ENCODE measurements at places on chromosomes 7 and 10. TPM values are rescaled to one million over a fixed set of nuclear protein-coding genes. Genes with fewer than 3 reads are reported as not detected.

- peak; percentile 1 for DNase-seq
Observed at GRCh38 chr7:95596198-95597063, at the start of gene PDK4. Gene PDK4, minus strand, starts transcription at chr7:95596516. Its CDS starts 223 bp downstream, at chr7:95596293.

GRCh38 chr7:3942816-3943745 is 642.0 kb downstream of the SDK1 start:
- no peak for DNase-seq

- no peak for DNase-seq
Observed at GRCh38 chr7:4948402-4948801, 10.6 kb downstream of the MMD2 start.

DNA sequence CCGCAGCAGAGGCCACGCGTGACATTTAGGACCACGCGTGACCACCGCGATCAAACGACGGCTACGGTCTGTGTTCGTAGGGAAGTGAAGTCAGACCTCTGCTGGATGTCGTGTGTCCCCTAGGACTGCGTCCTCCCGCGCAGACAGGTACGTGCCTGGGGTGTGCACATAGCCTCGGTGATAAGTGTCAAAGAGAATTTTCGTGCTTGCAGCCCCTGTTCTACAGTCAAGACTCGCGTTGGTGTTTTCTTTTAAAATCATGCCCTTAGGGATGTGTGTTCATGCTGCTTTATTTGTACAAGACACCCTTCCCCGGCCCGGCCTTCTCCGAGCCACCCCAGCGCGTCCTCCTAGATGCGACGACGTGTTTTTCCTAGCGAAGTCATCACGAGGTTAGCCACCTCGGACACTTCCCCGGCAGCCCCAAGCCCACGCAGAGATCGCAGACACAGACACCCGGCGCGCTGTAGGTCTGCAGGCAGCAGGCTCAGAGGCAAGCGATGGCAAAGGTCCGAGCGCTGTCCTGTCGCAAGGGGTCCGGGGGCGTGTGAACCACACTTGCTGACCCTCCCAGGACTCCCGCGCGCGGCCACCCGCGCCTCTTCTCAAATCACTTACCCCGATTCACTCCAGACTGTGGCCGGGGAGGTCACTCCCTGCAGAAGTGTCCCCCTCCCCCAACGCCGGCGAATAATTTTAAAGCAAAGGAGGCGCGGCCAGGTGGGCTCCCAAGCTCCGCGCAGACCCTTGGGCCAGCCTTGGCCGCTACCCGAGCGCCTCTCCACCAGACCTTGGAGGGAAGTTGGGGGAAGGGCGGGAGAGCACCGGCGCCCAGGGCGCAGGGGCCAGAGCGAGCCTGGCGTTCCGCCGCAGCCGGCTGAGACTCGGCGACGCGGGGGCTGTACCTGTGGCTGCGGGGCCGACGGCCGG is 552 bp downstream of the MKX start:
- peak; percentile 13 for DNase-seq

GRCh38 chr10:6578795-6579182 is 1.3 kb downstream of the PRKCQ start:
- no peak for DNase-seq

- DNase-seq, result peak; percentile 69
Observed at GRCh38 chr10:95456516-95456915, 104.7 kb downstream of the SORBS1 start.

DNA sequence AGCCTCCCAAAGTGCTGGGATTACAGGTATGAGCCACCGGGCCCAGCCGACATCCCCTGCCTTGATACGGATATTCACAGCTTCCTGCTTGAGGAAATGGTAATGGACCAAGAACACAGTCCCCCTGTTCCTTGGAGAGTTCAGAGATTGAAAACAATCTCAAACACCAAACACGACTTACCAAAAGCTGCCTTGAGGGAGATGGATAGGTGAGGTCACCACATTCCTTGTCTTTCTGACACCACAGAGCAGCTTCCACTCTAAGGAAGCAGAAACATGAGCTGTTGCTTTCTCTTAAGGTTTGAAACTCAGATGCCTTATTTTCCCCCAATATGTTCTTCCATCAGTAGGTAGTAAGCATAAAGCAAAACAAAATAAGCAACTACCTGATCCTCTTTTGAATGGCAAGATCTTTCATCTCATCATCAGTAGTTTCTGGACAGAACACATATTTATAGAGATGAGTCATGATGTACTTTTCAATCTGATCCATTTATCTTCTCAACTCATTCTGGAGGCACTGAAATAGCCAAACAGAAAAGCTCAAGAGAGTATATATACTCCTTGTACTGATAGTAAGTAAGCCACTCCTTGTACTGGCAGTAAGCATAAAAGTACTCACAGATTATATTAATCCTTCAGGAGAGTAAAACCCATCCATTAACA is 199.1 kb upstream of the KCTD7 start:
- peak; percentile 13 for DNase-seq

- no peak for DNase-seq
Observed at GRCh38 chr10:71087622-71088021, 124.7 kb upstream of the UNC5B start.

GRCh38 chr7:40810274-40810673 is 675.5 kb downstream of the SUGCT start:
- peak; percentile 20 for DNase-seq

- DNase-seq, result no peak
Observed at GRCh38 chr10:132870426-132870825, 71.9 kb downstream of the CFAP46 start.

DNA sequence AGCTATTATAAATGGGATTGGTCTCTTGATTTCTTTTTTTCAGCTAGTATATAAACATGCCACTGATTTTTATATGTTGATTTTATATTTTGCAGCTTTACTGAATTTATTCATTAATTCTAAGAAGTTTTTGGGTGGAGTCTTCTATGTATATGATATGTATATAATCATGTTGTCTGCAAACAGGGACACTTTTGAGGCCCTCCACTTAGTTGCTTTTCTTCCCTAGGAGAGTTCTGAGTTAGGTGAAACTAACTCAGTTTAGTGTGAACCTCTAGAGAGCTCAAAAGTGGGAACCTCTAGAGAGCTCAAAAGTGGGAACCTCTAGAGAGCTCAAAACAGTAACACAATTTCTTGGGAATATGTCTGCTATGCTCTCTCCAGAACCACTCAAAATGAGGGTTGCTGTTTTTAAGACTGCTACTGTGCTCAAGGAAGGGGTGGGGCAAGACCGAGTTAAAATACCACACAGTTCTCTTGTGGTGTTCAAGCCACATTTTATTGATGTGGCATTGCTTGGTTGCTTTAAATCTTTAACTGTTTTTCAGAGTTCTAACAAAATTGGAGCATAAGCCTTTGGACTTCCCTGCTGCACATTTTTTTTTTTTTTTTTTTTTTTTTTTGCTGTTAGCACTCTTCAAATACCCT is 13.2 kb downstream of the CCDC7 start:
- no peak for DNase-seq

Gene IGFBP1
- total RNA-seq, result not detected

Gene CRYGN
- not detected for total RNA-seq

Gene ADCY1
- total RNA-seq, result 3.5 TPM
